ENCODE measurements at places on chromosomes 11 and 22.
A peak's percentile ranks its signal among the peaks of the same experiment; 100 is the strongest.

DNA sequence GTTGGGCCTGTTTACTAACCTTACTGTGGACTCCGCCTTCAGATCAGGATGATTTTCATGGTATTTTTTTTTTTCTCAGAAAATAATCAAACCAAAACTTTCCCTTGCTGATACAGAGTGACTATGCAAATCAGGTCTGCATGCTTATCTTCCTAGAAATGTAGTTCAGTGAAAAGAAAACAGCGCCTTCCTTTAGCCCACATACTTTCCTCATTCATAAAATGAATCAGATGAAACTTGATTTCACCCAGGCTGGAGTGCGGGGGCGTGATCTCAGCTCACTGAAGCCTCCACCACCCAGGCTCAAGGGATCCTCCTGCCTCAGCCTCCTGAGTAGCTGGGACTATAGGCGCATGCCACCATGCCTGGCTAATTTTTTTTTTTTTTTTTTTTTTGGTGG lies 26.0 kb downstream of the ZNRF3 start:
- peak; percentile 82 for DNase-seq

GRCh38 chr11:841981-842369 lies 354 bp downstream of the POLR2L start:
- no peak for DNase-seq

- DNase-seq, result no peak
Measured at GRCh38 chr22:37472418-37473006, 13.7 kb downstream of the MFNG start.

- no peak for DNase-seq
Measured at GRCh38 chr11:78941226-78941851, 366.7 kb upstream of the NARS2 start.

DNA sequence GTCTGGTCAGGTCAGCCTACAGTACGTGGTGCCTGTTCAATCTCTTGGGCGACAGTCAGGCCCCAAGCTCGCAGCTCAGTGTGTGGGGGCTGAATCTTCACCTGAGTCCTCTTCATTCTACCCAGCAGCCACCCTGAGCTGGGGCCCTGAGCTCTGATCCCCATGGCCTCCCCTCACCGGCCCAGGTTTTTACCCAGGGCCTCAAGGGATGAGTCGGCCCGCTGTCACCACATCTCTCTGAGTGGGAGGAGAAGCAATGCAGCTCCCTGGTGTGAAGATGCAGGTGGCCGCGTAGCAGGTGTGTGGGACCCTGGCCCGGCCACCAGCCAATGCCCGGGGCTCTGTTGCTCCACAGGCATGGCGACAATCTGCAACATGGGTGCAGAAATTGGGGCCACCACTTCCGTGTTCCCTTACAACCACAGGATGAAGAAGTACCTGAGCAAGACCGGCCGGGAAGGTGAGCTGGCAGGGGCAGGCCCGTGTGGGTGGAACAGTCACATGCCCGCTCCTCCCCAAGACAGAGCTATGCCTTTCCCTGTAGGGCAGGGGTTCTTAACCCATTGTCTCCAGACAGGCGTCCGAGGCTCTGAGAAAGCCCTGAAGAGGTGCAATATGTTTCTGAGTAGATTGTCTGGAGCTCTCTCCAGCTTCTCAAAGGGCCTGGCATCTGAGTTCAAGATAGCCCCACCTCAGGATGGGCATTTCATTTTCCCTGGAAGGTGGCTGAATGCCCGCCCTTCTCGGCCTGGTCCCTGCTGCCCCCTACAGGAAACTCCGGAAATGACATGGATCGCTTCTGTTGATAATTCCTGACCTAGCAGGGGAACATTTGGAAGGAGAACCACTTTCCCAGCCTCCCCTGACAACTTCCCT lies 26.9 kb downstream of the POLR3H start:
- peak; percentile 73 for DNase-seq
